Mucosa of gallbladder (tissue), 1 donor: ENCODE measurements at places on chromosomes 13 and 19. TPM values are rescaled to one million over a fixed set of nuclear protein-coding genes. Genes with fewer than 3 reads are reported as not detected.

The REEP6 gene
- 80.5 TPM for total RNA-seq

- no peak for DNase-seq
Observed at GRCh38 chr19:5591476-5591875, 23.7 kb upstream of the TINCR start.

DNA sequence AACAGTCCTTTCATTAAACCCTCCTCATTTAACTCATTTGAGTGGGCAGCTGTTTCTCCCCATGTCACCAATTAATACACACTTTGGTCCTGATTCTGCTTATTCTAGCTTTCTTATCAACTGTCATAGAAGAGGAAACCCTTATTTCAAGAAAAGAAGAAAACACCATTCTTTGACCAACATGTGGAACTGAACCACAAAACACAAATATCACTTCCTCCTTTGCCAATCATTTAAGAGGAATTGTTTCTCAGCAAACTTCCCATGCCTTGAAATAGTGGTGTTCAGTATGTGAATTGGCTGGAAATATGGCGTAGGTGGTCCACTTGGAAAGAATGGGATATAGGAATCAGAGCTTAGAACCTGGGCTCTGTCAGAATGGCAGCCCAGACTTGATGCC is 20.4 kb downstream of the MBD3L2B start:
- DNase-seq = no peak

DNA sequence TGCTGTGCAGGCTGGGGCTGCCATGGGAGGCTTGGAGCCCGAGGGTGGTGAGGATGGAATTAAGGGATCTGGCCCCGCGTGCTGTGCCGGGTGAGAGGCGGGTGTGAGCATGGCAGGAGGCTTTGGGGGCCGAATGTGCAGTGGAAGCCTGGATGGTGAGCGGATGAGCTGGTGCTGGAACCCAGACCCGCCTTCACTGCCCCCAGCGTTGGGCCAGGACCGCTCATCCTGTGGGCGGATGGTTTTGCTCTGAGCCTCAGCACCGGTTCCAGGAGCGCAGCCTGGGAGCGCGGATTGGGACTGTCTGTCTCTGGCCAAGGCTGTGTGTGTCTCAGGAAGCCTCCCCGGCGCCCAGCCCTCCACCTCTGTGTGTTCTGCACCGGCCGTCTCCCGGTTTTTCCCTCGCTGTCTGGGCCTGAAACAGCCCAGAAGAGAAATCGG is 16.7 kb downstream of the KDM4B start:
- DNase-seq = no peak

The CCL25 gene
- total RNA-seq = not detected
